ENCODE measurements at places on chromosomes 7 and 10. TPM values are rescaled to one million over a fixed set of nuclear protein-coding genes. Genes with fewer than 3 reads are reported as not detected.

The OGDHL gene
- 1.00 TPM for total RNA-seq

The BMPER gene
- 2.4 TPM for total RNA-seq

- H3K27me3 ChIP-seq, result no peaks in the 10 kb centered on the region
- DNase-seq, result no peak
- no peaks in the 10 kb centered on the region for H3K4me1 ChIP-seq
- H3K27ac ChIP-seq, result no peak overlapping the region
- H3K36me3 ChIP-seq, result no peaks in the 10 kb centered on the region
Measured at GRCh38 chr7:39394105-39394680, 172.0 kb upstream of the YAE1 start.

DNA sequence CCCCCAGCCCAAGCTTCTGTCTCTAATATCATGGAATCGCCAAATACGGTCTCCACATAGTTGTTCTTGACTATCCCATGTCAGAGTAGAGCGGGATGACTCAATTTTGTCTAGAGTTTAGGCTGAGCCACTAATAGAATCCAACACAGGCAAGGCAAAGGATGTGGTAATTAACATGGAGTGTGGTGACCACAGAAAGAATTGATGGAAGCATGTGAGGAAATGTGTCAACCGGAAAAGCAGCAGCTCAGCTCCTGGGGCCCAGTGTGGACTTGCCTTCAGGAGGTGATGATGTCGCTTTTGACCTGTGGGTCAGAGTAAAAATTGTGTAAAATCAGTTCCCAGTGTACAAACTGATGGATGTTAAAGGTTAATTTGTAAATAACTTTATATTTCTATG is 139.3 kb upstream of the KLF6 start:
- DNase-seq, result no peak
- H3K36me3 ChIP-seq, result no peaks in the 10 kb centered on the region
- H3K4me1 ChIP-seq, result peaks cover 10% of the 10 kb centered on the region
- no peaks in the 10 kb centered on the region for H3K27me3 ChIP-seq
- no peak overlapping the region for H3K27ac ChIP-seq
- no peak overlapping the region for H3K4me3 ChIP-seq

GRCh38 chr7:74362266-74362665 is 73.1 kb downstream of the CLIP2 start:
- H3K4me1 ChIP-seq, result no peaks in the 10 kb centered on the region
- H3K36me3 ChIP-seq, result peaks cover 10% of the 10 kb centered on the region
- no peak overlapping the region for H3K27ac ChIP-seq
- H3K27me3 ChIP-seq, result no peaks in the 10 kb centered on the region
- DNase-seq, result no peak

DNA sequence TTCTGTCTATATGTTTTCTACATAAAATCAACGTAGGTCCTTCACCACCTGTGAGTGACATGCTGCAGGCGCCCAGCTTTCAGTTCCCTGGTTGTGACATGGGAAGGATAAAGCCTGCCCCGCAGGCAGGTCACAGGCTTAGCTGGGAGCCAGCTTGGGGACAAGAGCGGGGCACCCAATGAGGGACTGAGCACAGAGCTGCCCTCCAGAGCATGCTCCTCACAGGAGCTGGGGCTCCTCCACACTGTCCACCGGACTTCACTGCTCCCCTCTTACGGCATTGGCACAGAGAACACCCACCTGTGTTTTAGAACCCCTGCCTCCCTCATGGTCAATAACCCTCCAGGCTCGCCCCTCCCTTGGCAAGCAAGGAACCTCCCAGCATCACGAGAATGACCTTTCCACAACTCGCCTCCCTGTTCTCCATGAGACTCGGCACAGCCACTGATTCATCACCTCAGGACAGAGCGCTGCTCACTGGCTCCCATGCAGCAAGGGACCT is 187.1 kb downstream of the TNS3 start:
- H3K27ac ChIP-seq, result no peak overlapping the region
- H3K4me3 ChIP-seq, result no peak overlapping the region
- H3K27me3 ChIP-seq, result no peaks in the 10 kb centered on the region
- H3K4me1 ChIP-seq, result no peaks in the 10 kb centered on the region
- no peaks in the 10 kb centered on the region for H3K36me3 ChIP-seq

All from transverse colon (tissue), 4 donors.